ENCODE measurements at places on chromosomes 12 and 14.

GRCh38 chr14:104206281-104206904 is 68.0 kb downstream of the KIF26A start:
- no peak for DNase-seq

DNA sequence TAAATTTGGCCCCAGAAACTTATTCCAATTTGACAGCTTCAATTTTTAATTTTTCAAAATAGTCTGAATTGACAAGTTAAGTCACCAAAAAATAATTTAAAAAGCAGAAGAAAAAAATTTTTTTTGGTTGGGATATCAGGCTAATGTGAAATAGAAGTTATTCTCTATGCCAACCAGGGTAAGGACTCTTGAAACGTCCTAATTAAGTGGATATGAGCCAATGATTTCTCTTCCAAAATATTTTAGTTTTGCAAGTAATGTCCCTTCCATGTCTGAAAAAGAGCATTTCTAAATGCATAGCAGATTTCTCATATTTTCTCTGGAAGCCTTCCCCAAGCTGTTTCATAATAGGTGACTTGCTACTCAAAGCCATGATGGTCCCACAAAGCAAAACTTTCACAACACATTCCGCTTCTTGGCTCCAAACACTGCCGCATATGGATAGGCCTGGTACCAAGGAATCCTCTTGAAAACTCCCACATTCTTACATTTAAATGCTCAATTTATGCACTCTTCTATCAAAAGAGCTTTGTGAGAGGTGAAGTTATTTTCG is 65.1 kb downstream of the SIX6 start:
- DNase-seq: no peak

DNA sequence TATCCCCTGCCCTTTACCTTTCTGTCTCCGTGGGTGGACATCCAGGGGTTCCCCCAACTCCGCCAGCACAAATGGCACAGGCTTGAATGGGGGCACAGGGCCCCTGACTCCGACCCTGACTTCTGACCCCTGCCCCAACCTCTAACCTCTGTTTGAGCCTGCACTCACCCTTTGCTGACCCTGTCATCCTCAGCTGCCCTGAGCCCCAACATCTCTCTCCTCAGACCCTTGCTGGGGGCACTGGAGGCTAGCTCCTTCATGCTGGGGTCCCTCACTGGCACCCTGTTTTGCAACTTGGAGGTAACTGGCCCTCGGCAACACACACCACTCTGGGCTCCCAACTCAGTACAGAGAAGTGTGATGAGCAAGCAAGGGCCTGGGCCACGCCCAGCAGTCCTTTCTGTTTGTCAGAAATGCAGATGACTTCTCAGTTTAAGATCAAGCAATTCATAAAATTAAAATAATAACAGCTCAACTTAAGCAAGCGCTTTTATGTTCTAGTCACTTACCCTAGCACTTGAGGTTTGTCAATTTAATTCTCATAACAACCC is 2.1 kb downstream of the IFI27 start:
- no peak for DNase-seq

GRCh38 chr12:54052438-54053002 is 1.1 kb upstream of the HOXC4 start:
- no peak for DNase-seq

DNA sequence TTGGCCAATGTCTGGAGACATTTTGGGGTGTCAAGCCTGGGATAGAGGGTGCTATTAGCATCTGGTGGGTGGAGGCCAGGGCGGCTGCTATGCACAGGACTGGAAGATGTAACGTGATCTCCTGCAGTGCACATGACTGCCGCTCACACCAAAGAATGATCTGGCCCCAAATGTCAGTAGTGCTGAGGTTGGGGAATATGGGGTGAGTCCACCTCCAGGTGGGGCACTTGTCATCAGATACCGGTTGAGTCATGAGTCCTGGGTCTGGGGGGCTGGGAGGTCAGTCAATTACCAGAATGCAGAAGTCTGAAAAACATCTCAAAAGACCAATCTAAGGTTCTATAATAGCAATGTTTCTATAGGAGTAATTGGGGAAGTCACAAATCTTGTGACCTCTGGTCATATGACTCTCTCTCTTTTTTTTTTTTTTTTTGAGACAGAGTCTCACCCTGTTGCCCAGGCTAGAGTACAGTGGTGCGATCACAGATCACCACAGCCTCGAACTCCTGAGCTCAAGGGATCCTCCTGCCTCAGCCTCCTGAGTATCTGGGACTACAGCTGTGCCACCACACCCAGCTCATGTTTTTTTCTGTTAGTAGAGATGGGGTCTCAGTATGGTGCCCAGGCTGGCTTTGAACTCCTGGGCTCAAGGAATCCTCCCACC is 6.0 kb upstream of the SDSL start:
- no peak for DNase-seq

DNA sequence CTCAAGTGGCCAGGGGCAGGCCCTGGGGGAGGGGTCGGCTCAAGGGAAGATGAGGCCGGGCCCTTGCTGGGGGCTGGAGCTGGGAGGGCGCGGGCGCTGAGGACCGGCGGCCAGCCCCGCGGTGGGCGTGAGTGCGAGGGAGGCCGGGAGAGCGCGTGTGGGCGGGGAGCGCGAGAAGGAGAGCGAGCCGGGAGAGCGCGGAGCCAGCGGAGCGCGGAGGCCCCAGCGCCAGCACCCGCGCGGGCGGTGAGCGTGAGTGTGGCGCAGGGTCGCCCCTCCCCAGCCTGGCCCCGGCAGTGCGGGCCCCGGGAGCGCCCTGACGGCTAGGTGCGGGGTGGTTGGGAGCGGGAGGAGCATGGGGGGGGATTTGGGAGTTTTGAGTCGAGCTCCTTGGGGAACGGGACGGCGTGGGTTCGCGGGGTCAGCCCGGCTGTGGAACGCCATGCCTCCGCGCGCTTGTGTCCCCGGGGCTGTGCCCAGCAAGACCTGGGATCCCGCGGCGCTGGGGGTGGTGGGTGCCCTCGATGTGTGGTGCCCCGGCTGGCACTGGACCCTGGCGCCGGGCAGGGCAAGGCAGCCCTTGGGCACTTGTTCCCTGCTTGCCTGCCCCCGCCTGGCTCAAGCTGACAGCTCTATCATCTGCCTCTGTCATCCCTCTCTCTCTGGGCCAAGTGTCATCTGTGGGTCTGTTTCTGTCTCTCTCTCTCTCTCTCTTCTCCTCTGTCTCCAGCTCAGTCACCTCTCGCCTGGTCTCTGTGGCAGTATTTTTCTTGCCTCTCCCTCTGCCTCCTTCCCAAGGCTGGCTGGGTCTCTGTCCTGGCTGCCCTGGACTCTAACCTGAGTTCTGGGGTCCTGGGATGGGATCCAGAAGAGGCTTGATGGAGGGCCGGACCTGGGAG is at the start of gene LBHD2:
LBHD2 (plus strand) TSS at position 190 of the 899 bp plus-strand sequence. CDS start 1,803 bp downstream, outside the sequence.
- DNase-seq: no peak

- no peak for DNase-seq
Measured at GRCh38 chr14:90547250-90547649, 150.4 kb downstream of the CALM1 start.

GRCh38 chr14:92755495-92755894 is 7.1 kb upstream of the LGMN start:
- no peak for DNase-seq

- no peak for DNase-seq
Measured at GRCh38 chr12:52216807-52217206, 16.2 kb upstream of the KRT7 start.

GRCh38 chr12:98644433-98644711 is 216 bp downstream of the IKBIP start:
- no peak for DNase-seq
